ENCODE measurements at places on chromosomes 11 and 22.

GRCh38 chr22:46293577-46294260 lies 3.0 kb upstream of the GTSE1 start:
- no peak for DNase-seq

- DNase-seq: no peak
Measured at GRCh38 chr11:12543596-12544415, 130.4 kb upstream of the TEAD1 start.

DNA sequence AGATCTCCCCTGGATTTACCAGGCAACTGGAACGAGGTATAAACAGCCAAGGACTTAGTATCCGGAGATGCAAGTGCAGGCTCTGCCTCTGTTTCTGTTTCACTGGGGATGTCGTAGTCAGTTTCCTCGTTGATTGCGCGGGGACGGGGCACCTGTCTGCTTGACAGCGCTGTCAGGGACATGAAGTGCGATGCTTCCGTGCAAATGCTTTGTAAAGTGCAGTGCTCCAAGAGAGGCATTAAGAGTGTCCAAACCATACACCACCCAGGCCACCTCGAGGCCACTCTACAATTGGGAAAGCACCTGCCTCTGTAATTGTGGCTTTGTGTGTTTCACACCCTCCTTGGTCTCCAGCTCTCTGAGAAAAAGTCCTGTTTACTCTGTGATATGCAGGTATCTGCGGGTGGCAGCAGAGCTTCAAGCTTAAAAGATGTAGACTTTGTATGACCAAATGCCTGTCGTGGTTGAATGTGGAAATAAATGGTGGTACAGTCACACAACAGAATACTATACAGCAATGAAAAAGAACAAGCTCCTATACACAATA lies 18.6 kb upstream of the CD5 start:
- peak; percentile 68 for DNase-seq

- no peak for DNase-seq
Measured at GRCh38 chr11:134861490-134862104, 449.6 kb upstream of the B3GAT1 start.

DNA sequence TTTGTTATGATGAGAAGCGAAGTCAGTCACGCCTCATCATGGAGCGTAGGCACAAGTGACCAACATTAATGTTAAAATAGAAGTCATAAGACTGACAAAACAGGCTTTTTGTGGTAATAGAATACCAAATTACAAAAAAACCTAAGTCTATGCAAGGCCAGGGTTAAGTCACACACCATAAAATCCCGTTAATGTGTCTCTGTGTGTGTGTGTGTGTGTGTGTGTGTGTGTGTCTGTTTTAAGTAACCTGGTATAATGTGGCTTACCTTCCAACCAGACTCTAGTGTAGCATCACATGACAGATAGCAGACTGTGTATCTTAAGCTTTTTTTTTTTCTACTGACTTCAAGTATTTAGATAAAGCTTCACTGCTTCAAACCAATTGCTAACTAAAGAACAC lies 38.0 kb downstream of the C11orf71 start:
- DNase-seq: no peak

GRCh38 chr11:96088914-96089313 lies 165.0 kb upstream of the MTMR2 start:
- no peak for DNase-seq

DNA sequence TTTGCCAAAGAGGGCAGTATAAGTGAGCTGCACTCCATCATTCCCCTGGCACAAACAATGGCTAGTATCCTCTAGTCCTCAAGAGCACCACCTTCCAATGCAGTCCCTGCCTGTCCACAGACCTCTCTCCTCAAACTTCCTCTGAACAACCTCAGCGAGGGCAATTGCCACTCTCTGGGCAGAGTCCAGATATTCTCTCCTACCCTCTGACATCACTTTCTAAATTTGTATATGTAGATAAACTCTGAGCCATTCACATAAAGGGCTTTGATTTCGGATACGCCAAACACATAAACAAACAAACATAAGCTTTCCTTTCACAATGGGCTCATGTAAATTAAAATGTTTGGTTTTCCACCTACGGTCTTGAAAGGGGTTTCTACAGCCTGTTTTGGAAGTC lies 3.0 kb upstream of the SLC43A3 start:
- no peak for DNase-seq

DNA sequence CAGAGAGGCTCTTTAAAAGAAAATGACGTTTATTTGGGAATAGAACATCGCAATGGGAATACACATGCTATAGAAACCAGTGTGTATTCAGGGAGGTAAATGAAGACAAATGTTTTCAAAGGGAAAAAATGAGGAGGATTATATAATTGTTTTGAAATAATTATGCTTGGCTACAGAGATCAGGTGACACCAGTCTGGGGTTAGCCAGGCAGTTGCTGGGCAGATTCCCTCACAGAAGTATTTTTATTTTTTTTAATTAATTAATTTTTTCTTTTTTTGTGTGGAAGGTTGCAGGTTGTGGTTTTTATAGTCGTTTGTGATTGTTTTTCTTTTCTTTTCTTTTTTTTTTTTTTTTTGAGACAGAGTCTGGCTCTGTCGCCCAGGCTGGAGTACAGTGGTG lies 5.6 kb upstream of the STARD10 start:
- DNase-seq: no peak

DNA sequence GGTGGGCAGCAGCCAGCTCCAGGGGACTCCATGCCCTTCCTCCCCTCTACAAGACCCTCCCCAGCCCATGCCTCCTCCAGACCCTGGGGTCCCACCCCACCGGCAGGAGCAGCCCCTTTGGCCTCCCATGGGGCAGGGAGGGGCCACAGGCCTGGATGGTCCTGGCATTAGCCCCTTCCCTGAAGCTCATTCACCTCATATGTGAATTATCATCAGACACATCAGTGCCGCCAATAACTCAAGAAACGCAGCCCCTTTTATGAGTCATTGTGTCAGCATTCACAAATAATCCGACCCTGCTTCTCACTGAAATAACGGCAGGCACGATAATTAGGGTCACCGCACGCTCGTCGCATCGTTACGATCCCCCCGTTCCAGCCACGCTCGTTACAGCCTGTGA lies 124.2 kb downstream of the BRD1 start:
- DNase-seq: no peak

GRCh38 chr22:38706101-38706900 lies 557 bp downstream of the GTPBP1 start:
- no peak for DNase-seq

- no peak for DNase-seq
Measured at GRCh38 chr22:40967111-40967760, 16.1 kb downstream of the RBX1 start.

- no peak for DNase-seq
Measured at GRCh38 chr11:63489879-63490278, 1.1 kb downstream of the PLAAT5 start.

DNA sequence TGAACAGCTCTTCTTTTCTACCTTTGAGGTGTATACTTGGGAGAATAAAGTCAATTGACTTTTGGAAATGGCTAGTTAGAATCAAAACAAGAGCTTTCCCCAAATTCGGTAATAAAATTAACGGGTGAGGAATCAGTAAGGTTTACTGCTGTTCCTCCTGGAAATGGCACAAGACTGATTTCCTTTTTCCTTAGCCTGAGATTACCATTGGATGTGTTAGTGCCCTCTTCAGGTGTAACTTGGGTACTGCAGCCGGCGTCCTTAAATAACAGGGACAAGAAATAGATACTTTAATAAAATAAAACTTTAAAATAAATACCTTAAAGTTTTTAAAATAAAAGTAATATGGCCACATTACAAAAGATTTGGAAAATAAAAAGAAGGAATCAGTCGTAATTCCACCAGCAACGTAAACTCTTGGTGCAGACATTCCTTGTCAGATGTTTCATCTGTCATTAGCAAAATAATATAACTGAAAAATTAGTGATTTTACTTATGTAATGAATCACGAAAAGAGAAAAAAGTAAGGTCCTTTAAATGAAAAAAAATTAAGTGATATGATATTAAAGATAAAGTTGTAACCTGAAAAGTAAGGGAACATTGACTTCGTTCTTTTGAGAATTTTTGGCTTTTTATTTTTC lies 29.7 kb downstream of the ZFTA start:
- DNase-seq: peak; percentile 57

GRCh38 chr11:60743058-60743457 lies 13.6 kb upstream of the MS4A15 start:
- no peak for DNase-seq

DNA sequence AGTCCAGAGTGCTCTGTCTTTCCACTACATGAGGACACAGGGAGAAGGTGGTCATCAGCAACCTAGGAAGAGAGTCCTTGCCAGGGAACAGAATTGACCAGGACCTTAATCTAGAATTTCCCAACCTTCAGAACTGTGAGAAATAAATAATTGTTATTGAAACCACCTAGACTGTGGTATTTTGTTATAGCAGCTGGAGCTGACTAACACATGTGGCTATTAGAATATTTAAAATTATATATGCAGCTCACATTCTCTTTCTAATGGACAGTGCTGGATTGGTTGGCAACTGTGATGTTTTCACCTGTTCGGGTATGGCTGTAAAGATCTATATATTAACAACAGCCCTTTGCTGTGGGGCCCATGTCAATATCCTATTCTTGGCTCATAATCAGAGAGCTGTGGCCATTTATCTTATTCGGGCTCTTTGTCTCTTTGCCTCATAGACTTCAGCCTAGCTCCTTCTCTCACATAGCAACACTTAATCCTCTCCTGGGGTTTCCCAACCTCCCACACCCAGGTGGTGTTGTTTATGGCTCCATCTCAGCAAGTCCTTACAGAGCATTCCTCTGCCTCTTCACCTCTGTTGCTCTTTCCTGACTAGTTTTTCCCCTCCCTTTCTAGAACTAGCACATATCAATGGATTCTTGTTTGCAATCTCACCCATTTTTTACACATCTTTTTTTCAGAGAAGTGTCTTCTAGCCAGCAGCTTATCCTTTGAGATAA lies 46.4 kb upstream of the AMOTL1 start:
- no peak for DNase-seq

GRCh38 chr11:61975638-61976419 lies 8.4 kb upstream of the FTH1 start:
- no peak for DNase-seq

DNA sequence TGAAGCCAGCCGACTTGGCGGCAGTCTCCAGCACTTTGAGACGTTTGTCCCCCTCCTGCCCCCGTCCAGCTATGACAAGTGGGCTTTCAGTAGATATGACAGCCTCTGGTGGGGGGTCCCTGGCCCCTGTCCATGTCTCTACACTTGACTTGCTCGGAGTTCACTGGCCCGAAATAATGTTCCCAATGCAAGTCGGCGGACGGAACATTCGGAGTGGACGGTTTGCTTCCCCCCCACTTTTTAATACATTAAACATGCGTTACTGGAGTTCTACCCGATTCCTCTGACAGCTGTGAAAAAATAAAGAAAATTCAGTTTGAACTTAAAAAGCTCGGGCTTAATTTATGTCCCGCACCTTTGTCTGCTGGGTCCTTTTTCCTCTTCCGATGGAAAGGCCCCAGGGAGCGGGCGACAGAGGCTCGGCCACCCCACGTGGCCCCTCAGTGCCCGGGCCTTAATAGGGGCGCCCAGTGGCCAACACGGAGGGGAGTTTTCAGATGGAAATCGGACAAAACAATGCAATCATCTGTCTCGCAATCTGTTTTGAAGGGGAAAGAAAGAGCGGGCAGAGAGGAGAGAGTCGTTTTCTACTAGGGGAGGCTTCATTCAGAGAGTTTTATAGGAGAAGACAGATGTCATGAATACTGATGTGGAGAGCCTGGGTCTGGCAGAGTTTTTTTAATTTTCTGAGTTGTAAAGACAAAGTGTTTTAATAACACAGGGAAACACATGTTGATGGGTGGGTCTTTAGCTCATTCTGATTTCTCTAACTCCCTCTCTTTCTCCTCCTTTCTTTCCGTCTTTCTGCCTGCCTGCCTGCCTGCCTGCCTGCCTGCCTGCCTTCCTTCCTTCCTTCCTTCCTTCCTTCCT lies 50.2 kb downstream of the SMIM38 start:
- no peak for DNase-seq

- DNase-seq: no peak
Measured at GRCh38 chr11:98842187-98842586, 178.6 kb upstream of the CNTN5 start.

DNA sequence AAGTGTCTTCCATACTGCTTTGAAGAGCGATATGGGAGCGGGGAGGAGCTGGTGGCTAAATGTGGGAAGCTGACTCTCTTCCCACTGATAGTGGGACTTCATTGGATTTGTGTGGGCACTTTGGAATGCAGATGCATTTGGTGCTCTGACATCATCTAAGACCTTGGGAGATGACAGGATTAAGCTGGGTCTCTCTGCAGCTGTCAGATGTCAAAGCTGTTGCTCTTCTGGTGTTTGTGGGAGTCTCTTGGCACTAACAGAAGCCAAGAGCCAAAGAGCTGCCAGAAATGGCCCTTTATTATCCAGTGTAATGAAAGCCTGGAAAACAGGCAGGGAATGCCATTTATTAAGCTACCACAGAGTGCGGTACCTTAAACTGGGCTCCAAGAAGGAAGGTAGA lies 20.6 kb downstream of the GRAMD1B start:
- DNase-seq: no peak

DNA sequence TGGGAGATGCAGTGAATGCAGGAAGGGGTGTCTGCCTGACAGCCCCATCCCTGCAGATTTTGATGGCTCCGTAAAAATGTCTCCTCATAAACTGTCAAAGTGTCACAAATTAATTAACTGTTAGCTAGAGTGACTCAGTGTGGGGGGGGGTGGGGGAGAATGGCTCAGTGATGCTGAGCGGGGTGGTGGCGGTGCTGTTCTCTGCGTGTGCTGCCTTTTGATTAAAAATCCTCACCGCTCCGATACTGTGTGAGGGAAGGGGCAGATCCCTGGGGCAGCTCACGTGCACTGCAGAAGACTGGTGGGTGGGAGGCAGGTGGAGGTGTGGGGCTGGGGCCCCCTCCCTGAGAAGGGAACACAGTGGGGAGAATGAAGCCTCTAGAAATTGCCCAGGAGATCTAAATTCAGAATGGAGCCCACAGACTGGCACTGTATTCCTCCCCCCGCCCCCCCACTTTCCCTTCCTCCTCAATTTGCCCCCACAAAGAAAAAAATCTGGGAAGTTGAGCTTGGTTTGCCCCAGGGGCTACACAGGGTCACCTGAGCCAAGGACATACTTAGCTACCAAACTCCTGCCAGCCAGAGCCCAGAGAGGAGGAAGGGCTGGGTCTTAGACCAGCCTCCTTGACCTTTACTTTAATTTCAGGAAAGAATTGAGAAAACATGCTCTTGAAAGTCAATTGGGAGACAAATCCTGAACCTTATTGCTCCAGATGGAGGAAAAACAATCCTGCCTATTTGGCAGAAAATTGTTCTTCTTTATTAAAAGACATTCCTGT lies 39.8 kb downstream of the DRD2 start:
- DNase-seq: no peak
